Fibroblast of skin of back (primary cell): ENCODE measurements at places on chromosomes 2 and 18.
A peak's percentile ranks its signal among the peaks of the same experiment; 100 is the strongest.

GRCh38 chr2:176001281-176001915, 669 bp downstream of the LNPK start:
- DNase-seq: peak; percentile 71

- DNase-seq: no peak
Measured at GRCh38 chr18:3689986-3690763, 240.2 kb downstream of the TGIF1 start.

GRCh38 chr2:9168821-9169221, 37.8 kb upstream of the ASAP2 start:
- DNase-seq: no peak

DNA sequence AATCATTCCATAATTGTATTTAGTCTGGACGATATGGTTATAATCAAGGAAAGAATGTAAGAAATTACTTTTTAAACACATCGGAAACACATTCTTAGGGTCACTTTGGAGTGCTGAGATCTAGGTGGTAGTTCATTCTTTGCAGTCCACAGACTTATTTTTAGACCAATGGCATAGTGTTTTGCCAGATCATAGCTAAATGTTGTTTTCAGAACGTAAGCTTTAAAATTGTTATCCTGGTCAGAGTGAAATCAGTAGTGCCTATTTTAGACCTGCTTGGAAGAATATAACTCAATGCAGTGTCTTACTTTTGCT, 4.3 kb downstream of the MYL12A start:
- peak; percentile 86 for DNase-seq

GRCh38 chr2:182553483-182553882, 126.6 kb upstream of the PDE1A start:
- no peak for DNase-seq

- DNase-seq: no peak
Measured at GRCh38 chr18:63000839-63001238, 285.5 kb downstream of the PHLPP1 start.

DNA sequence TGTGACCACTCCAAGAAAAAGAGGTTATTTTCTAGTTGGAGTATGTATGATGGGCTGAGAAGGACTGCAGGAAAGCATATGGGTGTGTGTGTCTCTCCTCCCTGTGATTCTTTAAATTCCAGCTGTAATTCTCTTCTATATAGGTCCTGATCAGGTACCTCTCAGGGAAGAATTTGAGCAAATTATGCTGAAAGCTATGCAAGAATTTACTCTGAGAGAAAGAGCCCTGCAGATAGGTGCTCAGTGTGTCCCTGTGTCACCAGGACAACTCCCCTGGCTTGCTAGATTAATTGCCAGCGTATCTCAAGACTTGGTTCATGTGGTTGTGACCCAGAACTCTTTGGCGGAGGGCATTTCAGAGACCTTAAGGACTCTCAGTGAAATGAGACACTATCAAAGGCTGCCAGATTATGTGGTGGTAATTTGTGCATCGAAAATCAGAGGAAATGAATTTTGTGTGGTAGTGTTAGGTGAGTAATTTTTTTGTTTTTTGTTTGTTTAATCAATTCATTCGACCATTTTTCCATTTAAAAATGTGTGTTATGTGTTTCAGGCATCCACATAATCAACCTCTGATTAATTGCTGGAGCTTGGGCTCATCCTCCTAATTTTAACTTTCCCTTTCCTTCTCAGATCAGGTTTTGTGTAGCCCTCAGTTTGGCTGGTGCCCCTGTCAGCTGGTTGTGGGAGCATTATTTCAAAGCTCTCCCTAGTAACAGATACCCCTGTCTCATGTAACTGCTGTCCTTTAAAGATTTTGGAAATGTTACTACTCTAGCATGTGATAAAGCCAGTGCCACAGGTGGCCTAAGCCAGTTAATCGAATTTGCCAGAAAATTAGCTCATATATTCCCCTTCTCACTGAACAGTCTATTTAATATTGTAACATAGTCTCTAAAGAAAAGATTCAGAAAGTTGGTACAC, 150.9 kb downstream of the ESCO1 start:
- DNase-seq: no peak

DNA sequence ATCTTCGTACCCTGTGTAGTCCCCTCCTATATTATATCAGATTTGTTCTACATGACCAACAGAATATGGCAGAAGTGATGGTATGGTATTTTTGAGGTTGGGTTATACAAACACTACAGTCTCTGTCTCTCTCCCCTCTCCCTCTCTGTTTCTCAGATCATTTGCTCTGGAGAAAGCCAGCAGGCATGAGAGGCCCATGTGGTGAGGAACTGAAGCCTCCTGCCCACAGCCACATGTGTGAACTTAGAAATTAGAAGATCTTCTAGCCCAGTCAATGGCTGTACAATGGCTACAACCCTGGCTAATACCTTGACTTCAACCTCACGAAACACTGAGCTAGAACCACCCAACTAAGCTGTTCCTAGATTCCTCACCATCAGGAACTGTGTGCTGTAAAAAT, 250.6 kb downstream of the SMAD2 start:
- DNase-seq: no peak

- DNase-seq: no peak
Measured at GRCh38 chr2:47719099-47719498, 63.8 kb upstream of the MSH6 start.

GRCh38 chr2:178844269-178844668, 37.0 kb upstream of the TTN start:
- DNase-seq: no peak

- no peak for DNase-seq
Measured at GRCh38 chr2:72001937-72002690, 145.5 kb downstream of the CYP26B1 start.

GRCh38 chr2:233919938-233920337, 2.8 kb downstream of the TRPM8 start:
- peak; percentile 44 for DNase-seq
